Fibroblast of skin of right quadriceps (primary cell): ENCODE measurements at places on chromosomes 7 and 10.

GRCh38 chr10:124601431-124602120, 140.0 kb downstream of the LHPP start:
- no peak for DNase-seq

DNA sequence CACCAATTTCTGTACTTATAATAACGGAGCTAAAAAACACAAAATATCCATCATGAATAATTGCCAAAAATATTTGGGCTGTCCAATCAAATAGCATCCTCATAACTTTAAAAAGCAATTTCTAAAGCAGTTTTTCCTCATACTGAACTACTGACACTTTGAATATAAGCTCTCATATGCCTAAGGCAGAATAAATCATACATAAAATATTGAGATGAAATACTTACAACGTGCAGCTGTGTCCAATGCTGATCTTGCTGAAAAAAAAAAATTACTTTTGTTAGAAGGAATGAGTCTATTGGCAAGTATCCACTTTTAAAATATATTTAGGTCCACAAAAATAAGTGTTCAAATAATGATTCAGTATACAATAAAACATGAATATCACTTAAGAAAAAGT, 24.2 kb downstream of the FAM3C start:
- no peak for DNase-seq

- DNase-seq: no peak
Observed at GRCh38 chr10:18271491-18271890, 131.3 kb downstream of the CACNB2 start.

- no peak for DNase-seq
Observed at GRCh38 chr10:132376394-132376851, 20.6 kb upstream of the PWWP2B start.

DNA sequence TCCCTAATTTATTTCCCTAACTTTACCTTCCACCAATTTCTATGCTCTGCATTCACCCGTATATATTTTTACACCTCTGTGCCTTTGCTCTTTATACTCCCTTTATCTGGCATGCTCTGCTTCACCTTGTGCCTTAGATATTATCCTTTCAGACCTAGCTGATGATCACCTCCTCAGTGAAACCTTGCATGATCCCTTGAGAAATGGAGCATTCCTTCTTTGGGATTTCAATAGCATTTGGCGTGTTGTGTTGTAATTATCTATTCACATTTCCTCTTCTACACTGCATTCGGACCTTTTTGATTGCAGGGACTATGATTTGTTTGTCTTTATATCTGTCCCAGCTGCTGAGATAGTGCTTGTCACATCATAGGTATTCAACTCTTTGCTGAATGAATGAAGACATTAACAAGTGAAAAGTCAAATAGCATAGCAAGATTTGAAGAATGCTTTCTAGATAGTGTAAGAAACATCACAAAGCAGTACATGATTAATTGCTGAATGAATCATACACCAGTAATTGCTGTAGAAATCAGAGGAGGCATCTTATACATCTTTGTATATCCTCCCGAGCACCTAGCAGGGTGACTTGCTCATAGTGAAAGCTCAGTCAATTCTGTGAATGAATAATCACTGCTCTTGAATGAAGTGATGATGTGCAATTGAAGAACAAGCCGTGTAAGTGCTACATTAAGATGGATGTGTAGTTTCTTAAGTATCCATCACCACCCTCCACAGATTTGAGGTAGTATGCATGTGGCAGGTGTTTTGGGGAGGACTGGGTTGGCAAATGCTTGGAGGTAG, 2.0 kb upstream of the TM9SF3 start:
- DNase-seq: peak; percentile 68

DNA sequence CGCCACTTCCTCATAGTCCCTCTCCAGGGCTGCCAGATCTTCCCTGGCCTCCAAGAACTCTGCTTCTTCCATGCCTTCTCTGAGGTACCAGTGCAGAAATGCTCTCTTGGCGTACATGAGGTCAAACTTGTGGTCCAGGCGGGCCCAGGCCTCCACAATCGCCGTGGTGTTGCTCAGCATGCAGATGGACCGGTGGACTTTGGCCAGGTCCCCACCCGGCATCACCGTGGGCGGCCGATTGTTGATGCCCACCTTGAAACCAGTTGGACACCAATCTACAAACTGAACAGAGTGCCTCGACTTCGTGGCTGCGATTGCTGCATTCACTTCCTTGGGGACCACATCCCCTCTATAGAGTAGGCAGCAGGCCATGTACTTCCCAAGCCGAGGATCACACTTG, 11.1 kb downstream of the TUBAL3 start:
- no peak for DNase-seq

- no peak for DNase-seq
Observed at GRCh38 chr10:77774940-77775391, 137.4 kb upstream of the KCNMA1 start.

GRCh38 chr10:100184840-100185239, 989 bp downstream of the ERLIN1 start:
- DNase-seq: peak; percentile 7

GRCh38 chr7:125197731-125198393, 268.2 kb upstream of the POT1 start:
- no peak for DNase-seq

GRCh38 chr7:57638666-57639065, 188.7 kb downstream of the ZNF716 start:
- no peak for DNase-seq

- peak; percentile 23 for DNase-seq
Observed at GRCh38 chr10:84360637-84361365, 32.4 kb downstream of the CCSER2 start.

DNA sequence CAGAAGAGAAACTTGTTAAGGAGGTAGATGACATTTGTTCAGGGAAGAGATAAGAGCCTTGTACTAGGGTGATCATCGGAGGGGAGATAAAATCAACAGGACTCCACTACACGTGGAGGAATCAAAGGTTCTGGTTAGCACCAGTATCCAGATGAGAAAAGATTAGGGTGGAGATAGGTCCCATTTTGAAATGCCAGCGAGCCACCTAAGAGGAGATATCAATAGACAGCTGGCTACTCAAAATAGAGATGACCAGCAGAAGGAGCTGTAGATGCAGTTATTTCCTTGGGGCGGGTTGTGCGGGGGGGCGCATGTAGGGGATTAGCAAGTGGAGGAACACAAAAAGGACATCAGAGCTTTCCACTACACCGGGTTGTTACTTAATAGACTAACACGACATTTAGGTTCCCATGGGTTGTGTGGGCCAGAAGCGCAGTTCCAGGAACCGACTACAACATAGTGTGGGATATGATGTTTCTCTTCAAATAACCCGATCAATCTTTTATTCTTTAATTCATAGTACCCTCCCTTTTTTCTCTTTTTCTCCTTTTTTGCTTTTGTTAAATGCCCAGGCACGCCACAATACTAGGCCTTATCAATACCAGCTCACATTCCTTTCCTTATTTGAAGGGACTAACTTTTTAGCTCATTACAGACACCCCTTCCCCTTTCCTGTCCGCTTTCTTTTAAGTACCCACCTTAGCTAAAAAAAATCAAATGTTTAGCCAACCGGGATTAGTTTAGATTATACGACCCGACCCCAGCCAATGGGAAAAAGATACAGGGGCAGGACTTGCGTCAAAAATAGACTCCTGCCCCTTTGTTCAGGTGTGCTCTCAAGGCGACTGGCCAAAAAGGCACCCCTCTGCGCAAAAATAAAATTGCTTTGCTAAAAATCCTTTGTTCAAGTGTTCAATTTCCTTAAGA, 2.0 kb upstream of the KIF11 start:
- peak; percentile 52 for DNase-seq

GRCh38 chr10:29270883-29271282, 18.0 kb upstream of the LYZL1 start:
- no peak for DNase-seq

DNA sequence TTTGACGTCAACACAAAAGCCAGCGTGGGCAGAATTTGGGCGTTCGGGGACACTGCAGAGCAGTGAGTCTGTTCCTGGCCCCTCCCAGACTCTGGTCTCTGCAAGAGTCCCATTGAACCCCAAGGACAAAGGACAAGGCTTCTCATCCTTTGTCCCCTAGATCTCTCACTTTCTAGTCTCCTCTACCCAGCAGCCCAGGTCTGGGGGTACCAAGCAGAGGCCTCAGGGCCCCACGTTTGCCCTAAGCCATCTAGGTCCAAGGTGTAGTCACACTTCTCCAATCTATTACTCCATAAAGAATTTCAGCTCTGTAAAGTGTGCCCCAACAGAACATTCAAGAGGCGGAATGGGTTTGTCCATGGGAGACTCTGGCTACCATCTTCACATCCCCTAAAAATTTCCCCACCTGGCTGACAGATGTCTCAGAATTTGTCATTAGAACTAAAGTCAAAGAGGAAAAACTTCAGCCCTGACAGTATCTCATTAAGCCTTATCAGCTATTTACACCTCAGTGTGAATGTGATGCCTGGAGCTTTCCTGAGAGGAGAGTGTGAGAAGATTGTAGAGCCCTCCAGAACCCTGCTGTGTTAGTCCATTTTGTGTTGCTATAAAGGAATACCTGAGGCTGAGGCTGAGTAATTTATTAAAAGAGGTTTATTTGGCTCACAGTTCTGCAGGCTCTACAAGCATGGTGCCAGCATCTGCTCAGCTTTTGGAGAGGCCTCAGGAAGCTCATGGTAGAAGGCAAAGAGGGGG, 81.4 kb upstream of the HABP2 start:
- no peak for DNase-seq

- no peak for DNase-seq
Observed at GRCh38 chr10:124706462-124707143, 37.6 kb downstream of the FAM53B start.

DNA sequence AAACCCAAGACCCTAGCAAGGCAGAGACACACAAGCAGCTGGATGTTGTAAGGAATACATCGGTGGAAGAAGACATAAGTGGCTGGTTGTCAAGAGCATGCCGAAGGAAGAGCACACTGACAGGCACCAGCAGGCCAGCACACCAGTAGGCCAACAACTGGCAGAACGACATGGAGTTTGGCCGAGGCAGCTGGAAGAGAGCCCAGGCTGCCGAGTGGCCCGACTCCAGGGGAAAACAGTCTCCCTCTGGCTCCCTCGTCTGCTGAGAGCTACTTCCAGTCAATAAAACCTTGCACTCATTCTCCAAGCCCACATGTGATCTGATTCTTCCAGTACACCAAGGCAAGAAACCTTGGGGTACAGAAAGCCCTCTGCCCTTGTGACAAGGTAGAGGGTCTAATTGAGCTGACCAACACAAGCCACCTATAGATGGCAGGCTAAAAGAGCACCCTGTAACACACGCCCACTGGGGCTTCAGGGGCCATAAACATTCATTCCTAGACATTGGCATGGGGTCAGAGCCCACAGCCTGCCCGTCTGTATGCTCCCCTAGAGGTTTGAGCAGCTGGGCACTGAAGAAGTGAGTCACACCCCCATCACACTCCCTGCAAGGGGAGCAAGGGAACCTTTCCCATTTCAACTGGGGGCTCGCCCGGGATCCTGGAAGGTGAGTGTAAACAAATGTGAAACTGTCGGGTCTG, 14.7 kb upstream of the TNS3 start:
- DNase-seq: peak; percentile 51

DNA sequence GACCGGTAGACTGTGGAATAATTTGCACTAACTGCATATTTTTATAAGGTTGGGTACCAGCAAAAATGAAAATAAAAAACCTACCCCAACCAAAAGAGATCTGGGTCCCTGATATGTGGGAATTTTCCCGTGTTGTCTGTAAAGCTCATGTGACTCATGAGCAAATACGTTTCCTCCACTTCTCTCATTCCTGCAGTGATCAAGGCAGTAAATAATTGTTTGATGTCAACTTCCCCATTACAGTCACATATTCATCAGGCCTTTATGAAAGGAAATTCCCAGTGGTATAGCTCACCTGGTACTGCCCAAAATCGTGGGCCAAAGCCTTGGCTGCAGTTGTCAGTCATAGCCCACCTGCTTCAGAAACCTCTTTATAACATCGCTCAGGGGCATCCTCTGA, 166.0 kb upstream of the ANK3 start:
- no peak for DNase-seq

GRCh38 chr10:47379445-47379785, 4.7 kb downstream of the ZNF488 start:
- no peak for DNase-seq

DNA sequence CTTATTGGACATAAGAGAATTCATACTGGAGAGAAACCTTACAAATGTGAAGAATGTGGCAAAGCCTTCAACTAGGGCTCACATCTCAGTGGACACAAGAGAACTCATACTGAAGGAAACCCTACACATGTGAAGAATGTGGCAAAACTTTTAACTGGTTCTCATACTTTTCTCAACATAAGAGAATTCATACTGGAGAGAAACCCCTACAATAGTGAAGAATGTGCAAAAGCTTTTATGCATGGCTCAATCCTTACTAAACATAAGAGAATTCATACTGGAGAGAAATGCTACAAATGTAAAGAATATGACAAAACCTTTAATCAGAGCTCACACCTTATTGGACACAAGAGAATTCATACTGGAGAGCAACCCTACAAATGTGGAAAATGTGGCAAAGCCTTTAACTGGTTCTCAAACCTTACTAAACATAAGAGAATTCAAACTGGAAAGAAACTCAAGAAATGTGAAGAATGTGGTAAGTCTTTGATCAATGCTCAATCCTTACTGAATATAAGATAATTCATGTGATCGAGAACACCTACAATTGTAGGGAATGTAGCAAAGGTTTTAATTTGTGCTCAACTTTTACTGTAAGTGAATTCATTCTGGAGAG, 121.8 kb upstream of the ZNF722 start:
- DNase-seq: no peak

DNA sequence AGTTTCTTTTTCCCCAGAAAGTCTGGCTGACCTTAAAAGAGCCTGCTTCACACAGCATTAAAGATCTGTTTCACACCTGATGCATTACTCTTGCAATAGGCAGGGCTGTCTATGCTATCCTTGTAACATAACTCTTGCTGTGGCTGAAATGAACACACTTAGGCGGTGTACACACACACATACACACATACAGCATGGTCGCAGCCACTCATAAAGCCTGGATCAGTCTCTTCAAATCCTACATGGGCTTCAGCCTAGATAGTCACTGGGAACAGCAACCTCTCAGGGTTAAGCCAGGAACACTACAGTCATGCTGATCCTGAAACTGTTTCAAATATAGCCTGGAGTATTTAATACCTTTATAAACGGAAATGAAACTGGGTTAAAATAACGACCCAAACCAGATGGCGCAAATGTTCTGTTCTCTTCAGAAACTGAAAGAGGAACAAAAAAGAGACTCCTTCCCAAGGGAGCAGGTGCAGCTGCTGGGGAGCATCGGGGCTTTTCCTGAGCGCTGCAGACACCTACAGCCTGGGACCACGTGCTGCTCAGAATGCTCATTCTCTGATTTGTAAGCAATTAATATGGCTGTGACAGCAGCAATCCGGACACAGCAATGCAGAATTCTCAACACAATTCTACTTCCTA, 61.0 kb upstream of the SFMBT2 start:
- no peak for DNase-seq

- DNase-seq: peak; percentile 40
Observed at GRCh38 chr10:178208-178607, 43.0 kb downstream of the ZMYND11 start.

GRCh38 chr7:11077816-11078215, 104.1 kb downstream of the PHF14 start:
- no peak for DNase-seq

GRCh38 chr10:85578860-85579259, 787.7 kb downstream of the GRID1 start:
- no peak for DNase-seq

- no peak for DNase-seq
Observed at GRCh38 chr10:49286686-49287085, 12.3 kb upstream of the C10orf71 start.

GRCh38 chr10:24790599-24790998, 66.9 kb upstream of the ARHGAP21 start:
- no peak for DNase-seq
